Iris pigment epithelial cell (primary cell): ENCODE measurements at places on chromosomes 7 and 10.

- no peak for DNase-seq
Measured at GRCh38 chr10:23088609-23089008, 6.8 kb upstream of the MSRB2 start.

DNA sequence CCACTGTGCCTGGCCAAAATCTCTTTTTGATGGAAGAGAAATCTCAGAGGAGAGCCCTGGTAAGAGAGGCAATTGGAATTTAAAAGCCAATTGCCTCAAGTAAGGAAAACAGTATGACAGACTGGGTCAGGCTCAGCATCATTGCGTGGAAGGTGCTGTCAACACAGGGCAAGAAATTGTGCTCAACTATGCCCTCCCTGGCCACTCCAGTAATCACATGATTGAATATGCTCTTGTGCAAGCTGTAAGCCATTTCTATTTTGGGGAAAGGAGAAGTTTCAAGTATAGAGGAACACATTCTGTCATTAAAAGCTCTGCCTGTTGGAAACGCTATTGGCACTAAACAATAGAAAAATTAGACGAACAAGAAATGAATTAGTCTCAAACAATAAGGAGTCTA, 1127.7 kb downstream of the REEP3 start:
- DNase-seq = no peak

DNA sequence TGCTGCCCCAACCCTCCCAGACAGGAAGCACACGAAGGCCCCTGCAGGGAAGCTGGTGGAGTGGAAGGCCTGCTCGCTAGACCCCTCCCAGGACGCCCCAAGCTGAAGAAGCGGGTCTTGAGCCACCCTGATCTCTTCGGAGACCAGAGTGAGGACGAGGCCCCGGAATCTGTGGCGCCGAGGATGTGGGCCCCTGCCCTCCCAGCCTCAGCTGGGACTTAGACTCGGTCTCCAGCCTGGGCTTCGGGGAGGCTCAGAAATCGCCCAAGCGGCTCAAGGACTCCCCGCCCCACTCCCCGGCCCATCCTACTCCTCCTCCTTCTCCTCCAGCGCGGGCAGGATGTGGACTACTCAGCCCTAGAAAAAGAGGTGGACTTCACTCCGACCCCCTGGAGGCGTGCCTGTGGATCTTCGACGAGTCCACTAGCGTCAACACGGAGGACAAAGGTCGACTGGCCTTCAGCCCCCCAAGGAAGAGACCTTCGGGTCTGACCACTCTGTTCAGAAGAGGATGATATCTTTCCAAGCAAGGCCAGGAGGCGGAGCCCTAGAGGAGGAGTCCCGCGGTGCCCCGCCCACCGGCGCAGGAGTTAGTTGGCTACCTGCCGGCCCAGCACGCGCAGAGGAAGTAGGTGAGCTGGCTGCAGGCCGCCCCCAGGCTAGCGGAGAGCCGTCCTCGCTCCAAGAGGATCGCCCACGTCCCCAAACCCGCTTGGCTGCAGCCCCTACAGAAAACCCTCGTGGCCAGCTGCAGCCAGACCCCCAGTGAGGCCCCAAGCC, 21.9 kb upstream of the LANCL2 start:
- DNase-seq = no peak

GRCh38 chr10:844552-844951, 87.0 kb downstream of the LARP4B start:
- DNase-seq = peak; percentile 47

DNA sequence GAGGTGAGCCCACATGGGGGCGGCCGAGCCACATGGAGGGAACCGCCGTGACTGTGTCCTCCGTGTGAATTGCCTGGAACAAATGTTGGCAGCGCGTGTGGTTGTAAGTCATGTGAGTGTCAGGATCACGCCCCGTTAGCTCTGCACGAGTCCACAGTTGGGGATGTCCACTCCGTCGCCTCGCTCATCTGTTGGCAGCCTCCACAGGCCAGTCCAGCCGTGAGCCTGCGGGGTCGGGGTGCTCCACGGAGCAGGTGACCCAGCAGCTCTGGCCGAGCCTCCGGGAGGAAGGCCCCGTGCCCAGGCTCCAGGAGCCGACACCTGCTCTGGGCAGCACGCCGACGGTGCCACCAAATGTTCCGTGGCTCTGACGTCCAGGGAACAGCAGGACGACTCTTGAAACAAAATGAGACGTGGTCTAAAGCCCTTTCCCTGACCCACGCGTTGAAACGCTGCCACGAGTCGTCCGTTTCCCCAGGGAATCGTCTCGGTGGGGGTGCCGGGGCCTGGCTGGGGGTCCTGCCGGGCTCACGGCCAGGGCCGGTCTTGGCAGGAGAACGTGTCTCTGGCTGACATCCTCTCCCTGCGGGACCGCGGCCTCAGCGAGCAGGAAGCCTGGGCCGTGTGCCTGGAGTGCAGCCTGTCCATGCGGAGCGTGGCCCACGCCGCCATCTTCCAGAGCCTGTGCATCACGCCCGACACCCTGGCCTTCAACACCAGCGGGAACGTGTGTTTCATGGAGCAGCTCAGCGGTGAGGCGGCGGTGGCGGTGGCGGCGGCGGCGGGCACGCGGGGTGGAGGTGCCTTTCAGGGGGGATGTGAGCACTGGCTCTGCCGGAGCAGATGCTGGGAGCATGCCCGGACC, 7.0 kb downstream of the KNDC1 start:
- no peak for DNase-seq

DNA sequence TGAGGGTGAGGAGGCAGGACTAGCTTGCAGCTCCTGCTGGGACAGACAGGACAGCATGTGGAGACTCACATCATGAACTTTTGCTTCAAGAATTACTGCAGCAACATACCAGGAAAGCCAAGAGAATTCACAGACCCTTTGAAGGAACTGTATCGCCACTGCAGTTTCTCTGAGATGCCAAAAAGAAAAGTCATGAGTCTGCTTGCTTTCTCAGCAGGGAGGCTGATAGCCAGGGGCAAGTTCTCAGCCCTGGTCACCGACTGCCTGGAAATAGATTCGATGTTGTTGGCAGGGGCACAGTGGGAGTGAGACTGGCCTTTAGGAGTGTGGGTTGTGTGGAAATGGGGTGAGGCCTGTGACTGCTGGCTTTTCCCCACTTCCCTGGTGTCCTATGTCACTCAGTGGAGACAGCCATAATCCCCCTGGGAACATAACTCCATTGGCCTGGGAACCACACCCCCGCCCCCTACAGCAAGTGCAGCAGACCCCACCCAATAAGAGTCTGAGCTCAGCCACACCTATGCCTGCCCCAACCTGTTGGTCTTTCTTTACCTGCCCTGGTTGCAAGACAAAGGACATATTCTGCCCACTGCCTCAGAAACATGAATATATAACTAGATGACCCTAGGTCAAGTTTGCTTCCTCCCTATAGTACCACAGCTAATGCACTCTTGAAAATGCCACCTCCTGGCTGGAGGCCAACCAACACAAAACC, 1.6 kb upstream of the SAMD9 start:
- DNase-seq = no peak

GRCh38 chr10:71312811-71313789, 6.0 kb upstream of the SLC29A3 start:
- peak; percentile 54 for DNase-seq

DNA sequence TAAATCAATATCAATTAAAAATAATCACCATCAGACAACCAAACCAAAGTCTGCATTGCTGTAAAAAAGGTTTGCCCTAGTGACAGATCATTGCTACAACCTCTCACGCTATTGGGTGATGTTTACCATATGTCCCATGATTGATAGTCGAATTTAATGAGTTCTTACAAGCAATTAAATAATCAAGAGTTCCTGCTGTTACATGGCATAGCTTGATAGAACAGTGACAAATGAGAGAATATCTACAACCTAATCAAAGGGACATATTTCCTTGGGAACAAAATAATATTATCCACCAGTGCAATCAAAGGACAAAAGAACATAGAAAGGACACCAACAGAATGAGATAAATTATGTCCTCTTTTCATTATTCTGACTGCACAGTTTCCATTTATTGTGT, 387.4 kb downstream of the ETV1 start:
- no peak for DNase-seq

DNA sequence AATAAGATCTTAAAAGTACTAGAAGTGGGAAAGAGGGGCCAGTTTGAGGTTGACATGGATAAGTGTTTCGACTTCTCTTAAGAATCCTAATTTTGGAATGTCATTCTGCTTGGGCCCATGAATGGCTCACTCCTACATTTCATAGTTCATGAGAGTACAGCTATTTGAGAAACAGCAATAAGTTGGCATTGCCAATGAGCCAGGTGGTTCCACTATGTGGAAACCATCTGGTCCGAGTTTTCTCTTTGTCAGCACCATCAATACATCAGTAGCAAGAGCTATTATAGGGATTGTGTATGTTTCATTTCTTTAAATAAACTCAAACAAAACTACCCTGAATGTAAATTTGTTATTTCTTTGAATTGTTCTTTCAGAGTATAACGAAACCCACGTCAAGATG, 78.1 kb upstream of the NEBL start:
- no peak for DNase-seq

- DNase-seq = no peak
Measured at GRCh38 chr10:31166606-31167005, 134.9 kb upstream of the ZNF438 start.

DNA sequence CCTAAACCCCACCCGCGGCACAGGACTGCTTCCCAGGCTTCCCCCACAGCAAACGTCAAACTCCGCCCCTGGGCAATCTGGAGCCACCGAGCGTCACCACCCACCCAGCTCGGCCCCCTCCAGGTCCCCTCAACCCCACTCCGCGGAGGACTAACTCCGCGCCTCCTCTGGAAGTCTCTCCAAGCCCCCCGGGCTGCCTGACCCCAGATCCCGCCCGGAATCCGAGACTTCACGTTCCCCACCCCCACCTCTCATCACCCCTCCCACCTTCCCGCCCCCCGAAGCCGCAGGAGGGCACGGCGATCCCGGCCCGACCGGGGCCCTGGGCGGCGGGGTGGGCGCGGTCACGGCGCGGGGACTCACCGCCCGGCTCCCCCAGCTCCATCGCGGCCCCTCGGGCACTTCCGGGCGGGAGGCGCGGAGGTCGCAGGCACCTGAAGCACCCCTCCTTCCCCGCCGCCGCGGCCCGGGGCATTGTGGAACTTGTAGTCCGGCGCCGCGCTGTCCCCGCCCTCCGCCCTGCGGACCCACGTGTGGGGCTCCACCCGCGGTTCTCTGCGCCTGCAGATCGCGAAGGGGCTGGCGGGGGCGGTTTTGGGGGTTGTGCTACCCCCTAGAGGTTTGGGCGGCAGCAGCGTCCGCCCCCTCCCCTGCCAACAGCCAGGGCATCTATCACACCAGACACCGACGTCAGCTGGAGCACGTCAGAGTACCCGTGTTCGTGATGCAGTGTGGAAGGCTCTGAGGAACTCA, at the start of gene TMUB1:
TSS of gene TMUB1 (minus strand) at position 423 of the 753 bp plus-strand sequence. CDS start 930 bp downstream, outside the sequence.
- no peak for DNase-seq

- peak; percentile 28 for DNase-seq
Measured at GRCh38 chr10:43197834-43198681, 59.8 kb downstream of the CSGALNACT2 start.

DNA sequence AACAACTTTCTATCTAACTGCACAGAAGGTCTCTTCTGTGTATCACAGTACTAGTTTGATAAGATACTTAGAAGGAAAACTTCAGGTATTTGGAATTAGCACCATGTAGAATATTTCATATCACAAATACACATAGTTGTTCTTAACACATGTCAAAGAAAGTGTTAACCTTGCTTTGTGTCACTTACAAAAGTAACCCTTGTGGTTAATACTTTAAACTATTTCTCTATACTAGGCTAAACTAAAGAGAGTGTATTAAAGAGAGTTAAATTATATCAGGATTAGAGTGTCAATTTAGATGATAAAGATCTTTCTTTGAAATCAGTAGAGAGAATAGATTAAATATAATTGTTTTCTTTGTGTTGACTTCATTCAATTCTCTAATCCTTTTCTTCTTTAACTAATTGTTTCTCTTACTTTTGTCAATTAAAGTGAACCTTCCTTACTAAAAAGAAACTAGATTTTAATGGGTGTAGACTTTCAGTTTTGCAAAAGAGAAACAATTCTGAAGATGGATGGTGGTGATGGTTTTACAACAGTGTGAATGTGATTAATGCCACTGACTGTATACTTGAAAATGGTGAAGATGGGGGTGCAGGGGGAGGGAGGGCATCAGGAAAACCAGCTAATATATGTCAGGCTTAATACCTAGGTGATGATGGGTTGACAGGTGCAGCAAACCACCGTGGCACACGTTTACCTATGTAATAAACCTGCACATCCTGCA, 67.8 kb downstream of the CHN2 start:
- no peak for DNase-seq

DNA sequence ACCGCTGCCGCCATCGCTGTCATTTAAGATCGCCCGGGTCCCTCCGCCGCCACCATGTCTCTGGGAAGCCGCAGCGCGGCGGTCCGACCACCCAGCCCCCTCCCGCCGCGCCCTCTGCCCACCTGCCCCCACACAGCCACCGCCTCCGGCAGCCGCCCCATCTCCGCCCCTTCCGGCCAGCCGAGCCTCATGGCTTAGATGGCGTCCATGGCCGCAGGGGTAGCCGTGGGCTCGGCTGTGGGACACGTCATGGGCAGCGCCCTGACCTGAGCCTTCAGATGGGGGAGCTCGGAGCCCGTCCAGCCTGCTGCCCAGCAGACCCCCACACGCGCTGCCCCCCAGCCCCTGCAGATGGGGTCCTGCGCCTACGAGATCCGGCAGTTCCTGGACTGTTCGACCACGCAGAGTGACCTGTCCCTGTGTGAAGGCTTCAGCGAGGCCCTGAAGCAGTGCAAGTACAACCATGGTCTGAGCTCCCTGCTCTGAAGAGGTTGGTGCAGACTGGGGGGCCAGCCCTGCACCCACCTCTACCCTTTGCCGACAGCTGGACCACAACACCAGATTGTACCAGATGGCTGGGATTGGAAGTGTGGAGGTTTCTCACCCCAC, 38.0 kb upstream of the TARP start:
- no peak for DNase-seq

- DNase-seq = no peak
Measured at GRCh38 chr7:19390795-19391194, 245.6 kb upstream of the FERD3L start.

DNA sequence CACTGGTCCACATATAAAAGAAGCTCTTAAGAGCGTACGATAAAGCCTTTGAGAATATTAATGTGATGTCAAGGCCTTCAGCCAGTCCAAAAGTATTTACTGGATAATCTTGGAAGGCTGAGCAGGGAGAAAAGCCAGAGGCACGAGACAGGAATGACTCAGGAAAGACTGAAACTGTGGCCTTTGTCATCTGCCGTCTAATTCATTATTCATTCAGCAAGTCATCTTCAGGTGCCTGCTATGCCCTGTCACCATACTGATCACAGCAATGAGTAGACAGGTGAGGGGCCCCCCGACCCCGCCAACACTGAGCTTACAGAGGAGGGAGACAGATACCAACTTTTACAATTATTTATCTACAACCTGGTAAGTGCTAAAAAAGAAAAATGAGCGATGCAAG, 78.9 kb downstream of the VOPP1 start:
- DNase-seq = no peak

DNA sequence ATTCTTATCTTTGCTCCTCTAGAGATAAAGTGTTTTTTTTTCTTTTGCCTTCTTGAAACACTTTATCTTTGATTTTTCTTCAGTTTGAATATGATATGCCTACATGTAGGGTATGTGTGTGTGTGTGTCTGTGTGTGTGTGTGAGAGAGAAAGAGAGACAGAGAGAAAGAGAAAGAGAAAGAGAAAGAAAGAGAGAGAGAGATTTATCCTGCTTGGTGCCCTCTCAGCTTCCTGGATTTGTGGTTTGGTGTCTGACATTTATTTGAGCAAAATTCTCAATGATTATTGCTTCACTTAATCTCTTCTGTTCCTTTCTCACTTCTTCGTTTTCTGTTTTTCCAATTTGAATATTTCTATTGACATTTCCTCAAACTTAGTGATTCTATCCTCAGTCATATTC, 60.3 kb downstream of the RAB18 start:
- DNase-seq = no peak
